Camera-type eye (tissue), 1 donor: ENCODE measurements at places on chromosomes 3 and 15. TPM values are rescaled to one million over a fixed set of nuclear protein-coding genes. Genes with fewer than 3 reads are reported as not detected.

GOLGA8J gene
- total RNA-seq, result 0.33 TPM

FOXL2NB gene
- 7.9 TPM for total RNA-seq

SERINC4 gene
- total RNA-seq, result 3.8 TPM

RBMS3 gene
- 59.9 TPM for total RNA-seq

SPTSSB gene
- total RNA-seq, result 4.1 TPM

CRTC3 gene
- 35.2 TPM for total RNA-seq

CPEB1 gene
- total RNA-seq, result 9.8 TPM

COL6A6 gene
- 41.2 TPM for total RNA-seq

BTLA gene
- total RNA-seq, result not detected

ZMYND10 gene
- 5.7 TPM for total RNA-seq

CORO2B gene
- total RNA-seq, result 43.0 TPM

DET1 gene
- 31.2 TPM for total RNA-seq

NDUFB5 gene
- 112 TPM for total RNA-seq

CYP1A2 gene
- not detected for total RNA-seq

TLR9 gene
- not detected for total RNA-seq

EFCC1 gene
- total RNA-seq, result 1.1 TPM

DAZL gene
- total RNA-seq, result not detected

MINAR1 gene
- 20.5 TPM for total RNA-seq

PRTG gene
- total RNA-seq, result 34.4 TPM

CIAO2A gene
- total RNA-seq, result 42.2 TPM

IGF2BP2 gene
- 84.2 TPM for total RNA-seq

PROK2 gene
- total RNA-seq, result 1.1 TPM

GOLGA8T gene
- total RNA-seq, result not detected

TMEM89 gene
- not detected for total RNA-seq

DNAH12 gene
- total RNA-seq, result 0.71 TPM

LIPC gene
- 0.55 TPM for total RNA-seq

SKIC8 gene
- total RNA-seq, result 60.8 TPM

ZNF660 gene
- total RNA-seq, result 21.2 TPM

SLC12A1 gene
- 2.1 TPM for total RNA-seq

PCSK6 gene
- 48.1 TPM for total RNA-seq

FBXW12 gene
- not detected for total RNA-seq

BFSP2 gene
- total RNA-seq, result 299 TPM

METTL6 gene
- 33.8 TPM for total RNA-seq
